ENCODE measurements at places on chromosomes 12 and 14.

- DNase-seq: no peak
Observed at GRCh38 chr12:61871485-61871810, 388.8 kb upstream of the USP15 start.

DNA sequence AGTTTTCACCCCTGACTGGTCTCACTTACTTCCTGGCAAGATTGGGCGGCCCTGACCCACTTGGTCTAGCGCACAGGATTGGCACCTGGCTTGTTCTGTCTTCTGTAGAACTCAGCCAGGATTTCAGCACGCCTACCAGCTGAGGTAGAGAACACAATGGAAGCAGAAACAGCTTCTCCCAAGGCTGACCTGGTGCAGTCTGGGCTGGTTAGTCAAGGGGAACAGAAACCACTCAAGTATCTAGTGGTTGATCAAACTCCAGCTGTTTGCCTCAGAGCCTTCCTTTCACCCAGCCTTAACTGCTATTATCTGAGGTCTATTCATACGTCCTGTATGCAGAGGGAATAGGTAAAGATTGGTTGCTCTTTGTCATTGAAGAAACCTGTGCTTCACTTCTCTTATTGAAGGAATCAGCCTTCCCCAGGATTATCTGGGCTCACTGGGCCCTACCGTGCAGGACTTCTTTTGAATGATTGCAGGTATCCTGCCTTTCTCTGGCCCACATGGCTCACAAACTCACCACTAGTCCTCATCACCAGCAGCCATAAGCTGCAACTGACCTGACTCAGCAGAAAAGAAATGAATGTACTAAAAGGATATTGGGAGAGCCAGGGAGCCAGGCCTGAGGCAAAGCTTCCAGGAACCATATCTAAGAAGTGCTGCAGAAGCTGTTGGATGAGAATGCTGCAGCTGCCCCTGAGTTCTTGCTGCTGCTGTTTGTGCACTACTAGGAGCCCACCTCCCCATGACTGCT, 2.5 kb upstream of the PLEKHD1 start:
- DNase-seq: no peak

DNA sequence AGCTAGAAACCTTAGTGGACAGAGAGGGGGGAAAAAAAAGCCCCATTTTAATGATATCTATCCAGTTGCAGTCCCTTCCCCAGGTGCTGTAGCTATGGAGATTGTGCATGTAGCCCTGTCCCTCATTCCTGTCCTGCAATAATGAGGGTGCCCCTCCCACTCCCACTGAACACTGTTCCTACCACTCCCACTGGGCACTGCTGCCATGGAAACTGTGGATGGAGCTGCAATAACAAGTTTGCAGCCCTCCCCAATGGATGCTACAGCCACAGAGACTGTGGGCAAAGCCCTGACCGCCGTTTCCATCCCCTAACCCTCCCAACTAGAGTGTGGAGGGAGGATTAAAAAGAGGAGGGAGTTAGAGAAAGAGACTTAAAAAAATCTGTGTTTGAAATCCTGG, 238.3 kb downstream of the FUT8 start:
- no peak for DNase-seq

- no peak for DNase-seq
Observed at GRCh38 chr12:111314953-111315539, 53.8 kb downstream of the PHETA1 start.

DNA sequence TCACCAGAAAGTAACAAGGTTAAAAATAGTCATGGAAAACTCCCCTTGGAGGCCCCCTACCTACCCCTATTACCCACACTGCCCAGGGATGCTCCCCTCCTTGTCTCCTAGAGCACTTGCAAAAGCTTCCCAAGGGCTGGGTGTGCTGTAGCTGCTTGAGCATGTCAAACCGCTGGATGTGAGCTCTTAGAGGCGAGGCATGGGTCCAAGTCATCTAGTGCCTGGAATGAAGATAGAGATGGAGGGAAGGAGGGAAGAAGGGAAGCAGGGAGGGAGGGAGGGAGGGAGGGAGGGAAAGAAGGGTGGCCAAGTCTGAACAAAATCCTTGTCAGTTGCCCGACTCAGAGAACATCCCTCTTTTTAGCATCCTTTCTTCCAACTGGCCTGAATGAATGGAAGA, 43.1 kb downstream of the LTBP2 start:
- DNase-seq: no peak
